Breast epithelium (tissue), 4 donors: ENCODE measurements at places on chromosomes 4 and X.

DNA sequence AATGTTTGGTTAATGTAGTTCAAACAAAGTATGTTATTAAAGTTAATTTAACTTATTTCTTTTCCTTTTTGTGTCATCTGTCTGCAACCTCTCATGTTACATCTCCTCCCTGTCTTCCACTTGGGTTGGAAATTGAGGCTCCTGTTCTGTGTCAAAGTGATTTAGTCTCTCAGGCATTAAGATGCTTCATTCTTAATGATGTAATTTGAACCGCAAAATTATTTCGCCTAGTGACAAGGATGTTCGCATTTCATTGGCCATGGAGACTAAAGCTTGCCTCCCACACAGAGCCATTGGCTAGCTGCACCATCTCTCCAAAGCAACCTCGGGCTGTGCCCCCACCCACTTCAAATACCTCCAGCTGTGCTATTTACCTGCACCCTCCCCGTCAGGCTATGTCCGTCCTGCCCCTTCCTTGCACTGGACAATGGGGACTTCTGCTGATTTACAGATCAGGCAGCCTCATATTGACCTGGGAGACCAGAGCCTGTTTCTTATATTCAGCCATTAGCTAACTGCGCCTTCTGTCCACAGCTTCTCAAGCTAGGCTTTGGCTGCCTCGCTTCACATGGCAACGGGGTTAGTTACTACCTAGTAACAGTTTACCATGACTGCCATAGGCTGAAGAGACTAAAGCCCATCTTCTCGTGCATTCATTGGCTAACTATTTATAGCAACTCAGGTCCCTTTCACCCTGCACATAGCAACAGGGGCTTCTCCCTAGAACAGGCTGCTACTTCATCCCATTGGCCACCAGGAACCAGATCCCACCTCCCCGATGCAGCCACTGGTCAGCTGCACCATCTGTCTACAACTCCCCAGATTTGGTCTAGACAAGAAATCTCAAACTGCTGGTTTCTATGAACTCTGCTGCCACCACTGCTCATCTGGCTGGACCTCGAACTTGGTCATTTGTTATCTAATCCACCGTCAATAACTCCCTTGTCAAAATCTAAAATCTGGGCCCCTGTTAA, 8.6 kb upstream of the ZNF157 start:
- peak; percentile 73 for DNase-seq

GRCh38 chrX:747176-747575, 116.6 kb downstream of the SHOX start:
- no peak for DNase-seq

DNA sequence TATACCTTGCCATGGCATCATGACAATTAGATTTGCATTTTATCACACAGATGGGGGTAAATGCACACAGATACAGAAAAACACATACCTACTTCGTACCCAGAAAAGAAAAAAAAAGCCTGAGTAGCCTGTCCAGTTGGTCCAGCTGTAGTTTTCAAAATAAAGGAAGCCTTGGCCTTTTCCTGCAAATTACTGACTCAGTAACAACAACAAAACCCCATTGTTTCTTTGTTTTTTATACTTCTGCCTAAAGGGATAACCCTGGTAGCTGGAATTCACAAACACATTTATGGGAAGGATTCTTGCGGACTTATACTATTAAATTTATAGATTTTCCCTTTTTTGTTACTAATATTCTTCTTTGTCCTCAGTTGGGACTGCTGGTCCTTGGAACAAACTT, 156.4 kb upstream of the PCDH10 start:
- no peak for DNase-seq

GRCh38 chr4:77797239-77797638, 21.9 kb downstream of the CNOT6L start:
- DNase-seq = no peak

GRCh38 chr4:34516524-34516923, 1727.8 kb downstream of the ARAP2 start:
- DNase-seq = no peak

GRCh38 chr4:45030059-45030458, 303.7 kb upstream of the GNPDA2 start:
- DNase-seq = no peak

DNA sequence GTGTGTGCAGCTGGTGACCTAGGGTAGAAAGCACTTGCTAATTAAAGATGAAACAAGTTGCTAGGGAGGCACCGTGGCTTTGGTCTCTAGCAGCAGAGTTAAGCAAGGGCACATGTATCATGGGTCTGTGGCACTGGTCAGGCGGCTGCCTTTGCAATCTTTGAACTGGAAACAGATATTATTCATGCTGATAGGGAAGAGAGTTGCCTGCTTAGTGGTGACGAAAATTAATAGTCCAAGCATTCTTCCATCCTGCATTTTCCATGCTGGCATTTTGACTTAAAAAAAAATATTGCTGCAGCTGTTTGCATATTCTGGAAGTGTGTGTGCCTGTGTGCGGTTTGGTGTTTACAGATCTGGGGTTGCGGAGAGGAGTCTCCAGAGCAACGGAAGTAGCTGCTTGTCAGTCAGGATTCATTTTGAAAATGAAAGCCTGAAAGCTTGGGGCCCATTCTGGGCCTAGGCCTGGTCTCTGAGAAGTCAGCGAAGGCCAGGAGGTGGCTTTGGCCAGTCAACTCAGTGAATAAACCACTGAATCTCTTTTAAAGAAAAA, 2.3 kb upstream of the SOWAHD start:
- DNase-seq = no peak

- peak; percentile 51 for DNase-seq
Measured at GRCh38 chr4:151407466-151408379, 1.3 kb upstream of the FHIP1A start.

GRCh38 chrX:1434871-1435240, 17.9 kb downstream of the ASMTL start:
- peak; percentile 42 for DNase-seq

DNA sequence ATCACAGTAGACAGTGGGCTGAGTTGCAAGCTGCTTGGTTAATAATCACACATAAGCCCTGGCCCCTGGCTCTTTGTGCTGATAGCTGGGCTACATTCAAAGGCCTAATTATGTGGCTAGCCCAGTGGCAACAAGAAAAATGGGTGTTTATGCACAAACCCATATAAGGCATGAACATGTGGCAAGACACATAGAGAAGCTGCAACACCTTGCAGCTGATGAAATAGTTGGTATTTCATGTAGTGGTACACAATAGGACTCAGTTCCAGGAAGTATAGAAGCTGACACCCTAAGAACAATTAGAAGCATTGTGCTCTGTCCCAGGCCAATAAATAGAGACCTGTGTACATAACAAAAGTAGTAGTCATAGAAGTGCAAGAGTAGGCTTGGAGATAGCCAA, 14.6 kb upstream of the ZNF630 start:
- no peak for DNase-seq

DNA sequence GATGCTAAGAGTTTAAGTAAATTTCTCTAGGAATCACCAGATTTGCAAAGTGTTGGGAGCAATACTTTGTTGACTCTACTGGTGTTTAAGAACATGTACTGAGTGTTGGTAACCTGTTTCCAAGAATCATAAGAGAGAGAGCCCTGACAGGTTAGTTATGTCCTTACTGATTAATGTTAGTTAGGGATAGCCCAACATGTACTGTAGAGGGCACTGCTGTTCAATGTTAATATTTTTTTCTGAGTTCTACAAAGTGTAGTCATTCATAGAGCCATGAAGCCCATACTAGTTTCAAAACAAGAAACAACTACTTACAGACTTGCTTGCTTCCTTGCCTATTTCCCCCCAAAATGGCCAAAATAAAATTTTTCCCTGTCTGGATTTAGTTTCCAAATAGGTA, 11.9 kb downstream of the TMPRSS11D start:
- DNase-seq = no peak

DNA sequence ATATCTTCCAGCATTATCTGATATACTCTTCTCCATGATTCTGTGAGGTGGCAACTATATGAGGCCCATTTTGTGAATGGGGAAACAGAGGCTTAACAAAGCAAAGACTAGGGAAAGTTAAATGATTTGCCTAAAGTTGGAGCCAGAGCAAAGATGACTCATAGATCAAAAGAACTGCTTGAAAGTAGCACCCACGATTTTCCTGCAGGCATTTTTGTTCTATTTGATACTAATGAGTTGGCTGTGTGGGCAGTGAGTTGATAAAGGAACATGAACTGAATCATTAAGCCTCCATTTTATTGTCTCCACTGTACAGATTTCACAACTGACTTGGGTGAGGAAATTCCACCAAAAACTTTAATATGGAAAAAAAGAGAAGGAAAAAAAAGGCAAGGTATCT, 138.9 kb upstream of the IGFBP7 start:
- no peak for DNase-seq

GRCh38 chrX:46922611-46923010, 10.4 kb downstream of the JADE3 start:
- no peak for DNase-seq
